ENCODE measurements at places on chromosomes 7 and 10.

DNA sequence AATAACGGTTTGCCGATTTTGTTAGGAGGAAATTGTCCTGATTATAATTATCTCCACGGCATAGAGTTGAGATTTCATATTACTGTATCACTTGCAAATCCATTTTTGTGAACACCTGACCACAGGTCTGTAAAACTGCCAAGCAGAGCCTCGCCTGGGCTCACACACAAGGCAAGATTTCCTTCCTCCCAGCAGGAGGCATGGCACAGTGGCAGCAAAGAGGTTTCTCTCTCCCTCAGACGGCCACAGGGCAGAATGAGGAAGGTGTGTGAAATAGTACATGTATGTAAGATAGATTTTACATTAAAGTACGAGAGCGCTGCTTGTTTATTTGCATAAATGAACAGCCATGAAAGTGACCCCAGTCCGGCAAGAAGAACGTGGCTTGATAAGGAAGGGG, 130.1 kb downstream of the CELF2 start:
- DNase-seq = no peak

DNA sequence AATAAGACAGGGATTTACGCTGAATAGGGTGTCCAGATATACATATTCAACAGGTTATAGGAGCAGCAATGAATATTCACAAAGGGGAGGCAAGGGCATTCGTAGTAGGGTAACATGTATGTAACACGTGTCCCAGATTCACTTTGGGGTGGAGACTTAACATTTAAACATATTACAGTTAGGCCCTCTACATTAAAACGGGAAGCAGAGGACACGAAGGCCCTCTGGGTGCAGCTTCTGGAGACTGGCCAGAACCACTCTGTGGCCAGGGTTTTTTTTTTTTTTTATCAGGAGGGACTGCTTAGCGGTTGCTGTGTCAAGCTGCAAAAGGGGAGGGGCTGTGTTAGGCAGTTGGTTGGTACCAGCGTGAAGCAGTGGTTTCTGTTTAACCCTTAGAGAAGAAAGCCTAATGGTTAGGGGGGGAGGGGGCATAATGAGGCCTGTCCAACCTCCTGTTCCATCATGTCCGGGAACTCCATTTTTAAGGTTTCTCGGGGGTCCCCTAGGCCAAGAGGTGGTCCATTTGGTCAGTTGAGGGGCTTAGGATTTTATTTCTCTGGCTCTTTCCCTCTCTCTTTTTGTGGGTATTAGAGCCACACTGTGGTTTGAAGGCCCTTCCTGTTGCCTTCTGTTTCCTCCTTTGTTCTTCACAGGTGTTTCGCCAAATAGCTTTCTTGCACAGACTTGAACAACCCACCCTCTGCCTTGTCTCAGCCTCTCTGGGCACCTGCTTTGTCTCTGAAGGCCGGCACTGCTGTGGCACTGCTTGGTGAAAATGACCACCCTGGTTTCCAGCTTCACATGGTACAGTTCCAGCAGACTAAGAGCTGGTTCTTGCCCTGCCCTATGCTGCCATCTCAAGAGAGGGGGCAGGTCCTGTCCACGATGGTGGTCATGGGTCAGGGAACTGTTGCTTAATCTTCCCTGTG, 26.4 kb downstream of the PRF1 start:
- no peak for DNase-seq

DNA sequence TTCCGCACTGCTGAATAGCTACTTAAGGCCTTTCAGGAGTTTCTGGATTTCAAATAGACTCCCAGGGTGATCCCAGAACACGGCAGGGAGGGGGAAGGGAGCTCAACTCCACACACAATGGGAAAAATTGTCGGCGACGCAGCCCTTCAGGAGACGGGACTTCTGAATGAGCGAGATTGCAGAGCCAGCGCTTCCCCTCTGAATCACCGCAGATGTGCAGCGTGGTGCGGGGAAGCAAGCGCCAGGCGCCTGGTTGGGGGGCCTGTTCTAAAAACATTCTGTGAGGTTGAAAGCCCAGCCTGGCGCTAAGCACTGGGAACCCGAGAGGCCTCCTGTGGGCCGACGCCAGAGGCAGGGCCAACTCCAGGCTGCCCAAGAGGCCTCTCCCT, 163.3 kb downstream of the MAD1L1 start:
- no peak for DNase-seq

DNA sequence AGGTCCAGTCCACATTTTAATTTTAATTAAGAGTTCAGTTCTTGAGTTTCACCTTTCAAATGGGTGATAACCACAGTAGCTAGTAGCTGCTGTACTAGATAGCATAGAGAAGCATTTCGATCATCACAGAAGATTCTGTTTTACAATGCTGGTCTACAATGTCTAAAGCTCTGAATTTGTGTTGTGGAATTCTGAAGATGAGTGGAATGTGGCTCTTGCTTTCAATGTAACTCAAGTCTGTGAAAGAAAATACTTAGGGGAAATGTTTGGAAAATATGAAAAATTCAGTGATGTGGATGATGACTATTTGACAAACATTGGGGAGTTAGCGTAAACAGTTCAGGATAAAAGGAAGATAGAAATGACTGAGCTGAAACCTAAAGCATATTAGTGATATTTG, 139.4 kb downstream of the GNAT3 start:
- DNase-seq = no peak

DNA sequence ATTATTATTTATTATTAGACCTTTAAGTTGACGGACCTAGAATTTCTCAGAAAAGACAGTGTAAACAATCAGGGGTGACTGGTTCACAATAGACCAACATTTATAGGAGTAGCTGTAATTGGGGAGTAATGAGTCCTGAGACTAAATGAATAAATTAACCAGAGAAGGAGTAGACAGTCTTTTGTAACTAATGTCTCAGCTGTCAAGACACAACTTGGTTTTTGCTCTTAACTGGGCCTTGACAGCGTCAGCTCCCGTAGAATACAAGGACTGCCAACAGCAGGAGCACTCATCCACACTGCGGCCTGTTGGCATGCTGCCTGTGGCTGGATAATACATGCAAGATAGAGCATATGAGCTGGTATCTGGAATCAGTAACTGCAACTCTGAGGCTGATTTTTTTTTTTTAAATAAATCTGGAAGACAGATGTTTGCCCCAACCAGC, 123.9 kb downstream of the CACNA2D1 start:
- DNase-seq = peak; percentile 67

DNA sequence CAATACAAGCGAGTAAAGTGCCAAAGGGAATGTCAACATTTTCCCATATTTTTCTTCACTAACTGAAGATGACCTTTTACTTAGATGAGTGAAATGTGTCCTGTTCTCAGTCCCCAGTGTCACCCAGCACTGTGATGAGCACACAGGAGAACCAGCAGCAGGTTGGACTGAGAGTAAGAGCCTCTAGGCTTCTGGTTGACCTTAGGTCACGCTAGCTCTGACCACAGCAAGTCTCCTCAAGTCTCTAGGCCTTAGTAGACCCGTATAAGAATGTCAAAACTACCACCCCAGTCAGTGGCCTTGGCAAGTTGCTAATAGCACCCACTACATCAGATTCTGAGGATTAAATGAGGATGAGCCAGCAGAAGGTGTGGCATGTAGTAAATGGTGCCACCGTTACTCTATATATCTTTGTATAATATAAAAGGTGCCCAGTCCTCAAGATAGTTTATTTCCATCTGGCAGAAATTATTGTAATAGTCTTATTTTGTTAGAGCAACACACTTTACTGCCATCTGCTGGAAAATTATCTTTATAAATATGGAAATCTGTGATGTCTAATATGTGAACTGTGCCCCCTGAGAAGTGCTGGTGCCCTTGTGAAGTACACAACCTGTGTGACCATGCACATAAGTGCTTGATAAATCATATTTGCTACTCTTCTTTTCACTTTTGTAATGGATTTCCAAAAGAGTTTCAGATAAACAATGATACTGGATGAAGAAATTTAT, 75.7 kb downstream of the SPAG6 start:
- no peak for DNase-seq

GRCh38 chr10:113823389-113823788, 30.5 kb downstream of the DCLRE1A start:
- DNase-seq = no peak

- no peak for DNase-seq
Observed at GRCh38 chr7:68015122-68015977, 1018.7 kb downstream of the TYW1 start.

- DNase-seq = peak; percentile 89
Observed at GRCh38 chr10:25522946-25523608, 348.3 kb downstream of the GPR158 start.

GRCh38 chr10:34609287-34609940, 205.7 kb downstream of the PARD3 start:
- DNase-seq = no peak

GRCh38 chr10:6269432-6269831, 66.7 kb downstream of the PFKFB3 start:
- no peak for DNase-seq

GRCh38 chr10:62715383-62715782, 89.1 kb upstream of the ADO start:
- DNase-seq = no peak

DNA sequence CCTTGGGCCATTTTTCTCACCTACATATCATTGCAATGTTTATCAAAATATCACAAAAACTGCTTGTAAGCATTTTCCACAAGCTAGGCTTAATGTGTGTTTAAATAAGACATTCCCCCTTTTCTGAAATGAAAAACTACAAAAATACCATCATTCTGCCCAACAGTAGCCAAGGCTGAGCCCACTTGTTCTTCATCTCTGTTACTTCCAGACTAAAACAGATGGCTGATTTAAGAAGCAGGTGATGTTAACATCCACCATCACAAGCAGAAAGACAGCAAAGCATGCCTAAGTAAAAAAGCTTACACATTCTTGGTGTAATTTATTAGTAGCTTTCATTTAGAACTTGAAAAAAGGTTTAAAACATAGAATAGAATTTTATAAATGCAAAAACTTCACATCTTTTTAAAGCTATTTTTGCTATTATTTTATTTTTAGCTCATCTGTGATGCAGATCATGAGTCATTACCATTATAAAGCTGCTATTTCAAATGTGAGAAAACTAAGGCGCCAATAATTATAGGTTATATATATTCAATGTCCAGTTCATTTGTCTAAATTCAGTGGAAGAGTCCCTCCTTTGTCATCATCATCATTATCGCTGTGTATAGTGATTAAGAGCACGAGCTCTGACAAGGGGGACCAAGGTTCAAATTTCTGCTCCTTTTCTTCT, 109.4 kb downstream of the RELN start:
- no peak for DNase-seq

GRCh38 chr7:121753944-121754343, 119.0 kb upstream of the PTPRZ1 start:
- DNase-seq = no peak

DNA sequence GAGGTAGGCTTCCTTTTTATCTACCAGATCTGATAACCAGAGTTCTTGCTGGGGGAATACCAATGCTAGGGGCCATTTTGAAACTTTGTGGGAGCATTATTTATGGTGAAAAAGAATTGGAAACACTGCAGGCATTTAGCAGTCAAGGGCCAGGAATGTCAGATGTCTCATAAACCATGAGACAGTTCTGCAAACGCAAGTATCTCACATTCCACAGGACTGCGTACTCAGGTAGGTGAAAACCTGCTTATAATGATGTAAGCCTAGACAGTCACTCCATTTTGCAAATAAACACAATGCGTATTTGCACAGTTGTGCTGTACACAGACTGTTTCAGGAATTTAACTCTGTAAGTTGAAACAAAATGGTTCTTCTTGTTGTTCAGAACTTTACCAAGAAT, 33.9 kb downstream of the ECHDC3 start:
- no peak for DNase-seq

DNA sequence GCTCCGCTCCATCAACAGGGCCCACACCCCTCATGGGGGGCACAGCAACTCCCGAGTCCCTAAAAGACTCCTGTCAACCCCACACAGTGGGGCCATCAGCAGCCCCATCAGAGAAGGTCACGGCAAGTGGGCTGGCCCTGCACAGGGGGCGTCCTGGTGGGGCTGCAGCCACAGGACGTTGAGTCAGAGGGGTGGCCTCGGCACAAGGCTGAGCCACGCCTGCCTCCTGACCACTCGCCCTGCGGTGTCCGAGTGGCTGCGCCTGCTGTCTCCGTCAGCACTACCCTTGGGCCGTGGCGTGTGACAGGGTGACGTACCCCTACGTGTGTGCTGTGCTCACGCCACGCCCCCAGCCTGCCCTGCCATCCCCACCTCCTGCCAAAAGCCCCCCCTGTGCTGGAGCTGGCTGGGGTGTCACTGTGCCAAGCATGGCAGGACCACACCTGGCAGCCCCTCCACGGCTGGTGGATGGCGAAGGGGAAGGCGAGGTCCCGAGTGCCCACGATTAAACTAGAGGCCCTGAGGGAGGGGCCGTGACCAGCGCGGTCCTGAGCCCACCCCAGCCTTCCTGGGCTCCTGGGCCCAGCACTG, 26.0 kb upstream of the NKX6-2 start:
- DNase-seq = no peak

DNA sequence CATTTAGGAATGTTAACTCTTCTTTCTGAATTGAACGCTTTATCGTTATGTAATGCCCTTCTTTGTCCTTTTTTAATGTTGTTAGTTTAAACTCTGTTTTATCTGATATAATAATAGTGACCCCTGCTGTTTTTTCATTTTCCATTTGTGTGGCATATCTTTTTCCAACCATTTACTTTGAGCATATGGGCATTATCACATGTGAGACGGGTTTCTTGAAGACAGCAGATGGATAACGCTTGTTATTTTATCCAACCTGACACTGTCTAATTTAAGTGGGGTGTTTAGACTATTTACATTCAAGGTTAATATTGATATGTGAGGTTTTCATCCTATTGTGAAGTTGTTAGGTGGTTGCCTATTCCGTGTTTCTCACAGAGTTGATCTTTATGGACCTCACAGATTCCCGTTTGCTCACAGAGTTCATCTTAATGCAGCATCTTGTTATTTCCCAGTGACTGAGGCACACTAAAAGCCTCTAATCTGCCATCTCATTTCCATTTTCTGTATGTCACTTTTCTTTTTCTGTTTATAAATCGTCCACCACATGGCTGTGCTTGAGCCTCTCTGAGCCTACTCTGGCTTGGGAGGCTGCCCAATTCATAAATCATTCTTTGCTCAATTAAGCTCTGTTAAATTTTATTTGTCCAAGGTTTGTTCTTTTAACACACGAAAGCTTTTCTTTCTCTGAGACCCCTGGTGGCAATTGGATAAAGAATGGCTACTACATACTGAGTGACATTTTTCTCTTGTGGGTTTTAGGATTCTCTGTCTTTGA, 286.2 kb downstream of the HTR7 start:
- no peak for DNase-seq

- DNase-seq = no peak
Observed at GRCh38 chr10:14608381-14609001, 166.2 kb downstream of the FAM107B start.

GRCh38 chr7:1030444-1031070, 13.8 kb upstream of the GPR146 start:
- no peak for DNase-seq

- DNase-seq = no peak
Observed at GRCh38 chr7:22373911-22374310, 17.0 kb upstream of the RAPGEF5 start.

DNA sequence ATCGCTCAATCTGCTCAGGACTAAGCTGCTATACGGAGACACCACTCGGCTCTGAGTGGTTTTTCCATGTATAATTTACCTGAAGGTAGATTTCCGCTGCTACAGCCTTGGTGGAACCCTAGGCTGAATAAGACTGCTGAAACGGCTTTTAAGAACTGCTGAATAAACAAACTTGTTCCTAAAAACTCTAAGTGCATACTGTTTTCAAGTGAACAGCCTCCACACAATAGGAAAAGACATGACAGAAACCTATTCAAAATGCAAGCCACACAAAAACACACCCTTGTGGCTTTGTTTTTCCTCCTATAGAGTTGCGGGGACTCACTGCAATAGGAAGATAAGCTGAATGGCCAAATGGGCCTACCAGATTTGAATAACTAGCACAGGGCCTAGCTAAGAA, 117.2 kb downstream of the UBE2H start:
- no peak for DNase-seq

All from islet precursor cell (in vitro differentiated cells).